GM23338 (cell line): ENCODE measurements at places on chromosomes 5 and 9. TPM values are rescaled to one million over a fixed set of nuclear protein-coding genes. Genes with fewer than 3 reads are reported as not detected.

Gene EIF4EBP3
- 2.4 TPM in 1 of 2 replicates, not detected in the other for total RNA-seq

GRCh38 chr9:84557751-84558150 lies 111.8 kb upstream of the NTRK2 start:
- H3K4me3 ChIP-seq = no peak overlapping the region
- H3K4me1 ChIP-seq = 0 out of 2 replicates have a peak, but pooled peaks cover 4% of the 10 kb centered on the region
- no peak overlapping the region for H3K27ac ChIP-seq
- DNase-seq = no peak

DNA sequence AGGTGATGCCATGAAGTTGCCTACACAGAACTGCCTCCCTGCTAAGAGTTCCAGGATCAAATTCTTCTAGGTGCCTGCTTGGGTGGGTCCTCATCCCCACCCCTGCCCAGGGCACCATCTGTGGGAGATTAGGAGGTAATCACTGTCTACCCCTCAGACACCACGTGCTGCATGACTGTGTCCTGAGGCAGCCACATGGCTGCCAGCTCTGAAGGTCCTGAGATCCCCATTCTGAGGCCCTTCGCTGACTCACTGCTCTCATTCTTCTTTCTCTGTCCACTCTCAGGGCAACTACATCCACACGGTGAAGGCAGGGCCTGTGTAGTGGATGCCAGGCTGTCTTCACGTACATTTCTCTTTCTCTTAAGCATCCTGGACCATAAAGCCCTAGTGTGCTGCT lies 222.9 kb upstream of the ANKRD55 start:
- no peaks in the 10 kb centered on the region for H3K36me3 ChIP-seq
- no peak overlapping the region for H3K4me3 ChIP-seq
- H3K27ac ChIP-seq = no peak overlapping the region
- H3K27me3 ChIP-seq = no peaks in the 10 kb centered on the region
- H3K4me1 ChIP-seq = peaks cover 23% of the 10 kb centered on the region

GRCh38 chr5:171476701-171477100 lies 57.3 kb downstream of the FGF18 start:
- DNase-seq = no peak
- H3K36me3 ChIP-seq = no peaks in the 10 kb centered on the region
- no peak overlapping the region for H3K27ac ChIP-seq
- H3K27me3 ChIP-seq = no peaks in the 10 kb centered on the region
- H3K4me3 ChIP-seq = no peak overlapping the region
- H3K4me1 ChIP-seq = no peaks in the 10 kb centered on the region

GRCh38 chr9:123360161-123361085 lies 4.4 kb downstream of the CRB2 start:
- no peaks in the 10 kb centered on the region for H3K27me3 ChIP-seq
- H3K36me3 ChIP-seq = no peaks in the 10 kb centered on the region
- no peak overlapping the region for H3K27ac ChIP-seq

DNA sequence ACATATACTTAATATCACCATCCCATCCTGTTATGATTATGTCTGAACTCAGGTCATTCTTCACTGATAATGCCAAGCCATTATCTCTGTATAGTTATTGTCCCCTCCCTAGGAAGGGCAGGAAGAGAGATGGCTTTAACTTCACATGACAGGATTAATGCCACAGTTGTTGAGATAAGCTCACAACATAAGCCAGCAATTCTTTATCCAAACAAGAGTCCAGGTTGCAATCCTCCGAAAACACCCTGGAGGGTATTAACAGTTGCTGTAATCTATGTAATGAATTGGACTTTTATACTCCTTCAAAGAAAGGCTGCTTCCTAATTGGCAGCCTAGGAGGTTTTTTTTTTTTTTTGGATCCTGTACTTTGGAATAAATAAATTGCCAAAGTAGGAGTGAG lies 779.4 kb downstream of the SEMA5A start:
- no peaks in the 10 kb centered on the region for H3K4me1 ChIP-seq
- no peak overlapping the region for H3K4me3 ChIP-seq
- H3K27ac ChIP-seq = no peak overlapping the region
- no peaks in the 10 kb centered on the region for H3K36me3 ChIP-seq
- H3K27me3 ChIP-seq = no peaks in the 10 kb centered on the region

GRCh38 chr9:38017149-38017884 lies 51.7 kb downstream of the SHB start:
- no peaks in the 10 kb centered on the region; the same call in 1 of the 2 replicates for H3K36me3 ChIP-seq
- DNase-seq = peak; percentile 97
- peaks cover 58% of the 10 kb centered on the region for H3K4me1 ChIP-seq
- H3K27me3 ChIP-seq = no peaks in the 10 kb centered on the region
- peak overlapping the region; percentile 85 for H3K27ac ChIP-seq
